Cortex of kidney (tissue), 1 donor: ENCODE measurements at places on chromosomes 4 and X.

- no peak for DNase-seq
Measured at GRCh38 chrX:150984169-150984824, 1.2 kb downstream of the HMGB3 start.

DNA sequence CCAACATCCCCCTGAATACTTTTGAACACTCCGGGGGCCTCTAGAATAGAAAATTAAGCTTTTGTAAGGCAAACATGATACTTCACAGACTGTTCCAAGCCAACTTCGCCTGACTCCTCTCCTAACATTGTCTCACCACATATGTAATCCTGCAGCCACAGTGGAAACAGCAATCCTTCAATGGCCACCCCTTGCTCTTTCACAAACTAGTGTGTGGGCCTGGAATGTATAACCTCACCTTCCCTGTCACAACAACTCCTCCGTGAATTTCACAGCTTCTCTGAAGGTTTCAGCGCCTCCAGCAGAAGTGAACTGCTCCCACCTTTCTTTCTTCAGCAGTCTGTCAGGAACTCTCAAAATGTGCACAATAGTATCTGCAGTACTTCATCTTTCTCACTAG lies 185.1 kb downstream of the ADGRL3 start:
- DNase-seq, result no peak

GRCh38 chrX:120517936-120518335 lies 42.8 kb downstream of the CUL4B start:
- DNase-seq, result no peak

DNA sequence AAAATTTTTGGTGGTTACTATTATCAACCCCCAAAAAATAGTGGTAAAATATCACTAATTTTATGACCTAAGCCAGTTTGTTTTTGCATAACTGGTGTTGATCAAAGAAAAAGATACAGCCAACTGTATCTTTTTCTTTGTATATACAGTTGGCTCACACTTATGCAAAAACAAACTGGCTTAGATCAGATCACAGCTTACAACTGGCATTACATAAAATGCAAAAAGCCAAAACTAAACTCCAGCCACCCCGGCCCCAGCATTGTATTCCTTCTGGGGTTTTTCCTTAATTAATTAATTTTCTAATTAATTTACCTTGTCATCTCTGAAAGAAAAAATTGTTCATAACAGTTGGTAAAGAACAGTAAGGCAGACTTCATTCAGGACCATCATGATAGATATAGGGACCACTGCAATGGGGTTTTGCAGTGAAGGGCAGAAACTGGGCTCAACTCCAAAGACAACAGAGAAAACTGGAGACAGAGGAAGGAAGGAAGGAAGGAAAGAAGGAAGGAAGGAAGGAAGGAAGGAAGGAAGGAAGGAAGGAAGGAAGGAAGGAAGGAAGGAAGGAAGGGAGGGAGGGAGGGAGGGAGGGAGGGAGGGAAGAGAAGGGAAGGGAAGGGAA lies 202.1 kb downstream of the HNRNPD start:
- DNase-seq, result no peak

- DNase-seq, result no peak
Measured at GRCh38 chr4:184021389-184021788, 116.3 kb downstream of the STOX2 start.

- no peak for DNase-seq
Measured at GRCh38 chr4:132266374-132266773, 882.7 kb upstream of the PCDH10 start.

- DNase-seq, result no peak
Measured at GRCh38 chrX:107729558-107730297, 45.9 kb downstream of the TSC22D3 start.

- DNase-seq, result no peak
Measured at GRCh38 chr4:102823897-102824296, 3.5 kb downstream of the UBE2D3 start.

DNA sequence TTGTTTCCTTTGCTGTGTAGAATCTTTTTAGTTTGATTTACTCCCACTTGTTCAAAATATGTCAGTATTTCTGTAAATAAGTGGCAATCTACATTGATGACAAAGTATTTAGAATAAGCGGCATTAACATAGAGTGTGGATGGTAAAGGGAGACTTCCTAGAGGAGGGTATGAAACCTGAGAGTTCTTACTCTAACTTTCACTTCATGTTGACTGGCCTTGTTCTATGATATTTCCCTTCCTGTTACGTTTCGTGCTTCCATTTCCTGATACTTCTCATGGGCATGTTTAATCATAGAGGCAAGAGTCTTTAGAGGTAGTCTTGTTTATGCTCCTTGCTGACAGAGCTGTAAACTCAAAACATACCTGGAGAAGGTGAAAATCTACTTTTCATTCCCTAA lies 408.9 kb downstream of the GLUD2 start:
- DNase-seq, result no peak

- DNase-seq, result no peak
Measured at GRCh38 chr4:155271557-155271956, 63.1 kb downstream of the NPY2R start.

- no peak for DNase-seq
Measured at GRCh38 chr4:189278597-189279165, 662.0 kb upstream of the FRG1 start.

GRCh38 chr4:78379040-78379439 lies 172.5 kb upstream of the ANXA3 start:
- no peak for DNase-seq

GRCh38 chrX:10083809-10084208 lies 73.0 kb upstream of the CLCN4 start:
- no peak for DNase-seq

DNA sequence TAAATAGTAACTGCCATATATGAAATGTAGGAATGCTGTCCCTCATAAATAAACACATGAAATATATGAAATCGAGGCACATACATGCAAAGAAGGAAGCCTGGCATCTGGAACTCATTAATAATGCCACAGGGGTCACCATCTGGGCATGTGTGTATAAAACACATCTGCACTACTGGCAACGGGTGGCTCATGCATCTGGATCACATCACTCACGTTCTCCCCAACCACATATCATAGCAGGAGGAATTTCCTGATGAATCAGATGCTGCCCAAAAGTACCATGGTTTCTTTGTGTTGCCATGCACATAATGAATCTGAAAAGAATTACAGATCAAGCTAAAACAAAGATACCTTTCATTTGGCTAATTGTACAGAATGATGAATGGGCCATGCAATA lies 28.6 kb downstream of the RNF175 start:
- no peak for DNase-seq

- no peak for DNase-seq
Measured at GRCh38 chr4:10743357-10743756, 58.8 kb upstream of the CLNK start.

DNA sequence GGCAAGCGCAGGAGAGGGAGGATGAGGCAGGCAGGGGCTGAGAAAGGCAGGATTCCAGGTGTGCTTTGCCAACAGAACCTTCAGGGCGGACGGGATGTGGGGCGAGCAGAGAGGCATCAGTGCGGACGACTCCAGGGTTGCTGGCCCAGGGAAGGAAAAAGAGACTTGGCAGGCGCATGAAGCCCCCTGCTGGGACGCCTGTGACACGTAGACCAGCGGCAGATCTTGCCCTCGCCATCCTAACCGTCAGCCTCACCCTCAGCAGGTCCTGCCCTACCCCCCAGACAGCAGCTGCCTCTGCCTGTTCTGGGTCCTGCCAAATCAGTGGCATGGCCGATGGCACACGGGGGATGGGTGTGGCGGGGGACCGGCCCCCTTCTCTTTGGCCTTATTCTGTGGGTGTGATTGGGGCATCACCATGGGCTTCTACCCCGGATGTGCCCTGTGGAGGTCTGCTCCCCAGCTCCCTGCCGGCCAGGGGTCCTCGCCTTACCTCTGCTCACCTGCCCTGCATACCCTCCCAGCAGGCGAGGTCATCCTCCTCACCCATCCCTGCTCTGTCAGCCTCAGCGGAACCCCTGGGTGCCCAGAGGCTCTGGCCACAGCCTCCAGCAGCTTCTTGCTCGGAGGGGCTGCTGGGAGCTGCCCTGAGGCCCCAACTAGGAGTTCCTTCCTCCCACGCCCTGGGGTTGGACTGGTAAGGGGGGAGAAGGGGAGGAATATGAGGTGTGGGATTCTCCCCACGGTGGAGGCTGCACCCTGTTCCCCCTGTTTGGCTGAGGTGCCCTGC lies 2.9 kb upstream of the SH3BP2 start:
- DNase-seq, result no peak

GRCh38 chrX:15894724-15895123 lies 40.1 kb upstream of the AP1S2 start:
- no peak for DNase-seq

GRCh38 chrX:39650768-39651347 lies 446.9 kb downstream of the BCOR start:
- DNase-seq, result no peak

- no peak for DNase-seq
Measured at GRCh38 chrX:150544222-150544787, 24.1 kb upstream of the MTM1 start.

GRCh38 chr4:14879683-14880082 lies 122.6 kb upstream of the CPEB2 start:
- DNase-seq, result no peak

DNA sequence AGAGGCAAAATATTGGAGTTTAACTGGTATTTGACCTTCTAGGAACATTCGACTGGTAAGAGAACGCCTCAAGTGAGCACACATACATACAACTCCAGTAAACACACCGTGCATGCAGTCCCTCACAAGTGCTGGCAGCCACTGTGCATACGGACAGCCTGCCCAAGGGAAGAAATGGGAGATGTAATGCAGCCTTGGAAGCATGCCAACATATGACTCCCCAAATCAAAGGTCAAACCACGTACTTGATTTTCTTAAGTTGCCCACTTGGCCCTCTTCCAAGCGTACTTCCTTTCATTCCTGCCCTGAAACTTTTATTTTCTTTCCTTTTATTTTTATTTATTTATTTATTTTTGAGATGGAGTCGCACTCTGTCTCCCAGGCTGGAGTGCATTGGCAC lies 206.6 kb downstream of the SPRY1 start:
- DNase-seq, result no peak

DNA sequence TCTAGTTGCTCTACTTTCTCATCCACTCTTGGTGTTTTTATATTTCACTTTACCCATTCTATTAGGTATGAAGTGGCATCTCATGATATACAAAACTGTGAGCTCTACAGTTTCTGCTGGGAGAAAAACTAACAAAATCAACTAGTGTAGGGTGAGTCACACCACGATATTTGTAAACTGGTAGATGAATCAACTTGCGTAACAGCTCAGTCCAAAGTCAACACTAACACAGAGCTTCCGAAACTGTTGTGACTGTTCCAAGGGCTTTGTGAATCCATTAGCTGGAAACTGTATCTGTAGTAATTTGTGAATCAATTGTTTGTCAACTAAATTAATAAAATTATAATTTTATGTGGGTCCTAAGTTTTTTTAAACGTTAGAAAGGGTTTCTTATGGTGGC lies 119.8 kb upstream of the TSPAN5 start:
- DNase-seq, result no peak

DNA sequence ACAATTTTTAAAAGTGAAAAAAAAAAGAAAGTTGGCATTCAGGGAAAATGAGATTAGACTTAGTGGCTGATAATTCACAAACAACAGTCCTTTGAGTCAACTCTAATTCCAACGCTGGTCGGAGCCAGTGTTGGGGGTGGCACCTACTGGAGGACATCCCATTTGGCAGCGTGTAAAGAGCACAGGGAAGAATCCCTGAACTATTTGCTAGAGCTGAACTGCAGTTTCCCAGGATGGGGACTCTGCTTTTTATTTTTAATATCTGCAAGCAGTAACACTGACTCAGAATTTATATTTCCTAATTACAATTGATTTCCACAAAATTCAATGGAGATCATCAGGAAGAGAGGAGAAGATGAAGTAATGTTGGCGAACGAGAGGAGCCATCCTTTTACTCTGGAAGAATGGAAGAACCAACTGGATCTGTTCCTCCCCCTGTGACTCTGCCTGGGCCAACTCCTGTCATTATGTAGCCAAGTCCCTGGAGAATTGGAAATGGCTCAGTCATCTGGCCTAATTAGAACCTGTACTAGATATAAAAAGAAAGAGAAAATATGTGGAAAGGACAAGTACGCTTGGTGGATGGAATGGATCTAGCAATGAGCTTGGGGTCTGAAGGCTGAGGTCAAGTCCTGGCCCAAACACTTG lies 76.7 kb downstream of the IRF2 start:
- no peak for DNase-seq

DNA sequence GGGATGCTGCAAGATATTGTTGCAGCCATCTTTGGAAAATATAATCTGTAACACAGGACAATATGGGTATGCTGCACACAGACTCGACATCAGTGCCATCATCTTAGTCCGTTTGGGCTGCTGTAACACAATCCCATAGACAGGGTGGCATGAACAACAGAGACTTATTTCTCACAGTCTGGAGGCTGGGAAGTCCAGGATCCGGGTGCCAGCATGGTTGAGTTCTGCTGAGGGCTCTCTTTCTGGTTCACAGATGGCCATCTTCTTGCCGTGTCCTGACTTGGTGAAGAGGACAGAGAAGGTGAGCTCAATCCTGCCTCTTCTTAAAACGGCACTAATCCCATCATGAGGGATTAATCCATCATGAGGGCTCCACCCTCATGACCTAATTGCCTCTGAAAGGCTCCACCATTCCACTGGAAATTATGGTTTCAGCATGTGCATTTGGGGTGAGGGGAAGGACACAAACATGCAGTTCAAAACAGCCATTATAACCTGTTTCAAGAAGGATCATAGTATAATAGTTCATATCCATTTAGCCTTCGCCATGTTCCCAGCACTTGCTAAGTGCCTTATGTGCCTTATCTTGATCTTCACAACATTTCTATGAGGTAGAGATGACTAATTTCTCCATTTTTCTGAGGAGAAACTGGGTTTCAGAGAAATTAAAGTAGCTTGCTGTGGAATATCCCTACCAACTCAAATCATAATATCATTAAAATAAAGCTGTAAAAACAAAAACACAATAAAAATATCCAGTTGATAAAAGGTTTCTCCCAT lies 27.9 kb upstream of the SPP1 start:
- DNase-seq, result no peak

GRCh38 chr4:142909908-142910307 lies 63.8 kb upstream of the INPP4B start:
- DNase-seq, result no peak

DNA sequence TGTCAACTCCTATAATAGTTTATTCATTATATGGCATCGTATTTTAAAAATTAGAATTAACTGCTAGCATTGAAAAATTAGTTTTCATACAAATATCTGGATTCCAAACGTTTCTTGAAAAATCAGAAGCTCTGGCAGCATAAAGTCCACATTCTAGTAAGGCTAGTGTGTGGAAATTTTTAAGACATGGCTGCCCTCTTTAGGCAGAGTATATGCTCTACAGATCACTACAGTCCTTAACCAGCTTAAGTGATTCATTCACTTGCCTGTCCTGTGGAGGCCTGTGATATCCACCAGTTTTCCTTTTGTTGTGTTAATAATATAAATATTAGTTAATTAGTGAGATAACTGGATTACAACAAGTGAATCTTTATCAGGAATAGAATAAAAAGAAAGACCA lies 287.2 kb downstream of the OPHN1 start:
- no peak for DNase-seq

DNA sequence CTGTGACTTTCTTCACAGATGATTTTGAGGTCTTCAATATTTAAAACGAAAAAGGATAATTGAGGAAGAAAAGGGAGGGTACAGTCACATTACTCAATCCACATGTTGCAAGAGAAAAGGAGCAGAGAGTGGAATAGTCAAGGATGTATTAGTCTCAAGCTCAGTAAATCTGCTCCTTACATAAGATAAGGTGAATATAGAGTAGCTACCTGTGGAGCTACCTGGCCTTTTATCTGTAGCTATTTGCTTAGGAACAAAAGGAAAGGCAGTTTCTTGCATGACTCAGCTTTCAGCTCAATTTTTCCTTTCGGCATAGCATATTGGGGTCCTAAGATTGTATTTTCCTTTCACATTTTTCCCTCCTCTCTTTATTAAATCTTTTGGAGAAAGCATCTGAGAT lies 26.3 kb upstream of the ACTRT1 start:
- DNase-seq, result no peak
